ENCODE measurements at places on chromosomes 12 and 14. TPM values are rescaled to one million over a fixed set of nuclear protein-coding genes. Genes with fewer than 3 reads are reported as not detected.
A peak's percentile ranks its signal among the peaks of the same experiment; 100 is the strongest.

- no peak for DNase-seq
Observed at GRCh38 chr12:29505122-29505521, 7.6 kb upstream of the OVCH1 start.

GRCh38 chr12:117069926-117070900 is 29.0 kb downstream of the TESC start:
- no peak for DNase-seq

- DNase-seq, result no peak
Observed at GRCh38 chr12:19462406-19462805, 23.1 kb downstream of the AEBP2 start.

GRCh38 chr12:6866920-6867412 is 365 bp upstream of the TPI1 start:
- DNase-seq, result no peak

GRCh38 chr14:92409043-92409442 is 86.1 kb downstream of the SLC24A4 start:
- no peak for DNase-seq

GRCh38 chr14:32693114-32693513 is 245.6 kb upstream of the NPAS3 start:
- DNase-seq, result no peak

GRCh38 chr12:23827353-23827752 is 122.1 kb downstream of the SOX5 start:
- no peak for DNase-seq

GRCh38 chr14:104652386-104652785 is 37.0 kb upstream of the INF2 start:
- no peak for DNase-seq

DNA sequence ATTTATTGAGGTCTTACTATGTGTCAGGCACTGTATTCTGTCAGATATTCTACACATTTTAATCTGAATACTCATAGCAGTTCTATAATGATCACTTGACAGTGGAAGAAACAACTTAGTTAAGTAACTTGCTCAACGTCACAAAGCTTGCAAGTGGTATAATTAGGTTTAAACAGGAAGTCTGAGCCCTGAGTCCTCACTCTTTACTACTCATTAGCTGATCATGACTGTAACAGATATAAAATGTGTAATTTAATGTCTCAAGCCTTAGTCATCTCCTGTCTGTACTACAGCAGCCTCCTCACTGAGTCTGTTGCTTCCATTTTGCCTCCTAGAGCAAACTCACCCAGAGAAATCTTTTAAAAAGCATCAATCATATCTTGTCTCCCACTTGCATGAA is 38.9 kb downstream of the PPP4R4 start:
- no peak for DNase-seq

- DNase-seq, result no peak
Observed at GRCh38 chr12:3905664-3906063, 32.5 kb upstream of the PARP11 start.

DNA sequence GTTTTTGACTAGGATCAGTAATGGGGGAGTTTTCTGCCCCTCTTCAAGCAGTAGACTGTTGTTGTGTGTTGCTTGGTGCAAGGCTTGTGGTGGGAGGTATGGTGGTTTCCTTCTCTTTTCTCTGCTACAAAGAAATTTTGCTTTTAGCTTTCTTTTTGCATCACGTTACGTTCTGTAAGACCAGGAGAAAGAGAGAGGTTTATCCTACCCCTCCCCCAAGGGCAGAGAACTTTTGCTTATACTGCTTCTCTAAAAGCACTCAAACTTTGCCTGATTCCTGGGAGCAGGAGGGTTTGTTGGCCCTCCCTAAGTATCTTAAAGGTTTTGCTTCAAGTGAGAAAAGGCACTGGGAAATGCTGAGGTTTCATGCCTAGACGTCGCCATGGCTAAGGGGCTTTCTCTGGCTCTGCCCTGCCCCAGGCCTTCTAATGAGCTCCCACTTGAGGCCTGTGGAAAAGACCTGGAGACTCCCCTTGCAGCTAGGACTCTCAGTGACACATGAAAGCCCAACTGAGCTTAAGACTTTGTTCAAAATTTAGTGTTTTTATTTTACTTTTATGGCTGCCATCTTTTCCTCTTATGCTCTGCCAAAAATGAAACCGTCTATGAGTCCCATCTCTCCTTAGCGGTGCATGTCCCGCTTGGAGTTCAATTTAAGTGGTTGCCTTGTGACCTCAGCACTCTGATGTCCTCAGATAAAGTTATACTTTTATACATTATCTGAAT is 49.2 kb downstream of the EIF2S3B start:
- DNase-seq, result peak; percentile 64

DNA sequence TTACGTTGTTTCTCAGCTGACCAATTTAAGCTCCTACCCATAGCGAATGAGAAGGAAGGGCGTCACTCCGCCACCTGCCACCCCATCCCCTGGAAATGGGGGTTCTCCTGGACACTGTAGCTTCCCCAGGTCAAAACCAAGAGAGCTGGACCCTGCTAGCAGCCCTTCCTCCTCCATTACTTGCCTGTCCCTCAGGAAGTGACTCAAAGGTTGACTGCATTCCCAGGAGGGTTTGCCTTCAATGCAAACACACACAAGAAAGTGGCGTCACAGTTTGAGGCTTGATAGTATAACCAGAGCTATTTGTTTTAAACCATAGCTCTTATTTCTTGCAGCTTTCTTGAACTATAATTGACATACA is 79.1 kb downstream of the KCNK13 start:
- DNase-seq, result no peak

Gene WIF1
- total RNA-seq, result not detected

Gene EPYC
- total RNA-seq, result not detected

Gene RASSF8
- 0.91 TPM for total RNA-seq

Gene TBX3
- not detected for total RNA-seq

All from activated naive CD8-positive, alpha-beta T cell treated with anti-CD3 and anti-CD28 coated beads, Interleukin-2, amount 10 ng/mL, durations not matched to agents 7 days and 5 days (primary cell).